ENCODE measurements at places on chromosomes 12 and 14.
A peak's percentile ranks its signal among the peaks of the same experiment; 100 is the strongest.

DNA sequence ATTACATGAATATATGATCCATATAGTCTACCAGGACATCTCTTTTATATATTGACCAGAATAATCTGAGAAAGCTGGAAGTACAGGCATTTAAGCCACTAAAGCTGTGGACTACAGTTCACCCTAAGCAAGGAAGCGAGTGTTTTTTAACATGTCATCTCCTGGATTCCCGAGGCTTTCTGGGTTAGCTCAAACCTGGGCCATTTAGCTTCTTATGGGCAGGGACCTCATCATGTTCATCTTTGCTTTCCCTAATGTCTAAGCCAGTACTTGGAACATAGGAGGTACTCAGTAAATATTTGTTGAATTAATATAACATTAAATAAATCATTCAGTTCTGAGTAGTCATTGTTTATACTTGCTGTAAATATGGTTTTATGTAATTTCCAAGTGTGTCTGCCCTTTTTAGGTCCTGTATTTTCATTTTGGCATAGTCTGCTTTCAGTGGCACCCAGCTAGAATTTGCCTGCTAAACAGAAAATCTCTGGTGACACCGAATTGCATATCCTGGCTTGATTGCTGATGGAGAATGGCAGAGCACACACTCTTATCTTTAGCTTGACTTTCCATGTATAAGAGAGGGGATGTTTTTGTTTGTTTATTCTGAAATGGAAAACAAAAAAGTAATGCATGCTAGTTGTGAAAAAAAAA, 344.5 kb downstream of the ZFP36L1 start:
- DNase-seq, result no peak

DNA sequence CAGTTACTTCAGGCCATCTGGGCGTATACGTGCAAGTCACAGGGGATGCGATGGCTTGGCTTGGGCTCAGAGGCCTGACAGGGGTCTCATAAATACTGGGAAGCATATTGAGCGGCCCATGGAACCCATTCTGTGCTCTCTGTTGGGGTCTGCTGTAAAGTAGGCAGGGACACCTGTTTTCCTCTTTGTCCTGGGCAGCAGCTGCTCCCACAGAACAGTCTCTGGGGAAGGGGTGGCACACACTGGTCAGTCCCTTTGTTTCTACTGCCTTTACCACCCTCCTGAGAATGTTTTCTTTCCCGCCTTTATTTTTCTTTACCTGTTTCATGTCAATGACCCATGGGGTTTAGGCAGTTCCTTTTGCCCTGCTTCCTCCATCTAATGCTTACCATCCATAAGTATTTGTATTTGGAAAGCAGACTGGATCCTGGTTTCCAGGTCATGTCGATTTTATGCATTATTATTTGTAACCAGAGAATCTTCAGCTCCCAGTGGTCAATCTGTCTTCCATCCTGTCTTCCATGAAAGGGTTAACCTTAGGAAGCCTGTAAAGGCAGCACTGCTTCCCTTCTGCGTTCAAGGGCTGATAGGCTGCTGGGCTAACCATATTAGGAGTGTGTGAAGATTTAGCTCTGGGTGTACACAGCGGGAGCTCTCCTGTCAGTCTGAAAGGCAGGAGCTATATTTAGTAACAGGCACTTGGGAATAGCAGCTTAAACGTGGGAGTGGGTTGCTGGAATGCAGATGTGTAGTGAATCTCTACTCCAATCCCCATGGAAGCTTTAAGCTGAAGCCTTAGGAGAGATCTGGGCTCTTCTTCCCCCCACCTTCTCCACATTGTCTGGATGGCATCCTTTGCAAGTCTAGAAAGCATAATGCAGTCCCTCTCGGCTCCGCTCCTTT, 124.0 kb downstream of the DYRK2 start:
- DNase-seq, result no peak

GRCh38 chr12:115430636-115431035, 746.7 kb upstream of the TBX3 start:
- DNase-seq, result no peak

DNA sequence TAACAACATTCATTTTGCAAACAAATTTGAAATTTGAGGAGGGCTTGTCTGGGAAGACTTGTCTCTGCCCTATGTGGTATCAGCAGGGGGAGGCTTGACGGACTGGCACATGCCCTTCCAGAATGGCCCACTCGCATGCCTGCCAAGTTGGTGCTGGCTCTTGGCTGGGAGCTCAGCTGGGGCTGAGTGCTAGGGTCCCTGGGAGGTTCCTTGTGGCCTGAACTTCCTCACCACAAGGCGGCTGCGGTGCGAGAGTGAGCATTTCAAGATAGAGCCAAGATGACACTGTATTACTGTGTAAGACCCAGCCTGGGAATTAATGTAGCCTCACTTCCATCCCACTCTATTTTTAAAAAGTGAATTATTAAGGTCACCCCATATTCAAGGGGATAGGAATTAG, 271.6 kb upstream of the PLEKHG7 start:
- DNase-seq, result peak; percentile 56

- DNase-seq, result no peak
Measured at GRCh38 chr14:76772300-76773187, 11.3 kb downstream of the VASH1 start.

GRCh38 chr12:112595410-112595809, 176.7 kb downstream of the PTPN11 start:
- no peak for DNase-seq

DNA sequence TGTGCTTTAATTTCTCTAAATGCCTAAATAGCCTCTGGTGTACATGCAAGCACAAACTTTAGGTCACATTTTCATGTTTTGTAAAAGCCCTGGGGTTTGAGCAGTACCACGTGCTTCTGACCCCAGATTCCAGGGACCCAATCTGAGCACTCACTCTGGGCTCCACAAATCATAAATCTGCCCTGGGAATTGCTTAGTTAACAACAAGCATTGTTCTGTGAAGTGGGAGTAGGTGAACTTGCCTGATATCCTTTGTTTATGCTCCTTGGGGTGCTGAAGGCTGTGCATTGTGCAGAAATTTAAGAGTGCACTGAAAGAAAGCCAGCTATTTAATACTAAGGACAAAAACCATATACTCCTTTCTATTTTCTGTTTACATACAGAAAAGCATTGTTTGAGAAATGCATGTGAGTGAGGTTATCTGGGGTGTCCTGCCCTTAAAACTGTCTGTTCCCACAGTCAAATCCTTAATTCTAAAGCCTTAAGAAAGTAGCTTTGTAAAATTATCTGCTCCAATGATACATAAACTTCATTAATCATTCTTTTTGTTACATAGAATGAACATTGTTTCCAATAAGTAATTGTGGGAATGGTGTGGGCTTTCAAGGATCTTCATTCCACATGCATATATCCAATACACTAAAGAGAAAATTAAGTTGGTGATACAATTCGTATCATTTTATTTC, 258.6 kb upstream of the NPAS3 start:
- no peak for DNase-seq

DNA sequence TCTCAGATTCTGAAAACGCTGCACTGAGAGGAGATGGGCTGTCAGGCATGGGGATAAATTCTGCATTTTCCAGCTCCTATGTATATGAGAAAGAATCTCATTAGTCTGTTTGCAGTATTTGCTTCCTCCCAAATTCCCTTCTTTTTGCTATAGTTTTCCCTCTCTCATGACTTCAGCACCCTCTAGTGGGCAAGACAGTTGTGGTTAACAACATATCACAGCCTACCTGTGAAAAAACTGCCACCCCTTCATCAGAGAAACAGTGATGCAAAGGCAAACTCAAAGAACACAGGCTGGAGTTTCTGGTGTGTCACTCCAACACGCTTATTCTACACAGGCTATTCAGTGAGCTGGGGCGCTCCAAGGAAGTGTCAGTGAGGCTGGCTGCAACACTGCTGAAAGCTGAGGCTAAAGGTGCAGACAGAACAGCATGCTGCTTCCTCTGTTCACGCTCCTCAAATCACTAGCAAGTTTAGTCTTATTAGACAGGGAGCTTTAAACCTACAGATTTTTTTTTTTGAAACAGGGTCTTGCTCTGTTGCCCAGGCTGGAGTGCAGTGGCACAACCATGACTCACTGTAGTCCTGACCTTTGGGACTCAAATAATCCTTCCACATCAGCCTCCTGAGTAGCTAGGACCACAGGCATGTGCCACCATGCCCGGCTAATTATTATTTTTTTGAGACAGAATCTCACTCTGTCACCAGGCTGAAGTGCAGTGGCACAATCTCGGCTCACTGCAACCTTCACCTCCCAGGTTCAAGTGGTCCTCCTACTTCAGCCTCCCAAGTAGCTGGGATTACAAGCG, 19.3 kb downstream of the ZC2HC1C start:
- peak; percentile 21 for DNase-seq

DNA sequence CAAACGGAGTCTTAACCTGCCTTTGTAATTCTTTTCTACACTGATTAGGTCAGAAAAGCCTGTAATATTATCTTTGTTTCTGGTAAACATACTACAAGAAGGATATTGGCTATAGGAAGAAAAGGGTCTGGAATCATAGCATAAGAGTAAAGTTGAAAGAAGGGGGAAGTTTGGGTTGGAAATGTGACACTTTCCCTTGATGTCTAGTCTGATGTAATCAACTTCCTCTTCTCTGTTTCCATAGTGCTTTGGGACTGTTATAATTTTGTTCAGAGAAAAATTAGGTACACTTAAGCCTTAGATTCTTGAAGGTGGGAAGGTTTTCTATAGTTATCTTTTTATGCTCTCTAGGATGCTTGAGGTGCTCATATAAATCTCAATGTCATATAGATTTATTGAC, 322.2 kb downstream of the AEBP2 start:
- DNase-seq, result no peak

DNA sequence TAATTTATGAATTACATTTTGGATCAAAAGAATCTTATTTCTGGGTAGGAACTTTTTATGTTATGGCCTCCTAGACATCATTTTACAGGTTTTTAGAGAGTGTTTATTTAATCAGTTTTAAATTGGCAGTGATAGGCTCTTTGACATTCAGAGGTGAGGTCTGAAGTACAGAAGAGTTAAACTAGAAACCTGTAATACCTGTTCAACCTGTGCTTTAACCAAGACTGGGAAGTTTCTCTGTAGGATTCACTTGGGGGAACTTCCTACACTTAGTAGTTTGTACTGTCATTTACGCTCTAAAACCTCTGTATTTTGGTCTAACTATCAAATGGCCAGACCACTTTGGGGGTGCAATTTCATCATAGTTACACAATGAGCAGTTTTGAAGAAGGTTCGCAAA, 35.9 kb downstream of the PLEKHA5 start:
- DNase-seq, result no peak

DNA sequence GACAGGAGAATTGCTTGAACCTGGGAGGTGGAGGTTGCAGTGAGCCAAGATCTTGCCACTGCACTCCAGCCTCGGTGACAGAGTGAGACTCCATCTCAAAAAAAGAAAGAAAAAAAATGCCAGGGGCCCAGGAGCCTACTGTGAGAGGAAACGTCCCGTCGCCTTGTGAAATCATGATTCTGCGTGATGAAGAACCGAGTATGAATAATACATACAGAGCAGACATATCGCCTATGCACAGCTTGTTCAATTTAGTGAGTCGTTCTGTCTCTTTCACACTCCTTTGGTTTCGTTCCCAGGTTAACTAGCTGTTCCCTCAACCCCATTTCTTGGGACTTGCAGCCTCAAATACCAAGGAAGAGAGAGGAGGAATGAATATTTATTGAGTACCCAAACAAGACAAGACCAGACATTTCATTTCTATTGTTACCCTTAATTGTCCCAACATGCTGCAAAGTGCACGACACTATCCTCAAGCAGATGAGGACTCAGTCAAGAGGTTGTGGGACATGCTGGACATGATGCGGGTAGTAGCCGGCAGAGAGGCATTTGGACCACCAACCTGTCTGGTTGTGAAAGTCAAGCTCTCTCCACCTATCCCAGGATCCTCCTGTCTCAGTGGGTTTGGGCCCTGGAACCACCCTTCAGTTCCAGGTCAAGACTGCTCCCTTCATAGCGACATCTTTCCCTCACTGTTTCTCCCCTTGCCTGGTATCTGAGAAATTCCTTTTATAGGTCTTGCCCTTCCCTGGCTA, 8.6 kb upstream of the CD27 start:
- DNase-seq, result no peak

- no peak for DNase-seq
Measured at GRCh38 chr12:93802293-93802692, 125.1 kb downstream of the CRADD start.

DNA sequence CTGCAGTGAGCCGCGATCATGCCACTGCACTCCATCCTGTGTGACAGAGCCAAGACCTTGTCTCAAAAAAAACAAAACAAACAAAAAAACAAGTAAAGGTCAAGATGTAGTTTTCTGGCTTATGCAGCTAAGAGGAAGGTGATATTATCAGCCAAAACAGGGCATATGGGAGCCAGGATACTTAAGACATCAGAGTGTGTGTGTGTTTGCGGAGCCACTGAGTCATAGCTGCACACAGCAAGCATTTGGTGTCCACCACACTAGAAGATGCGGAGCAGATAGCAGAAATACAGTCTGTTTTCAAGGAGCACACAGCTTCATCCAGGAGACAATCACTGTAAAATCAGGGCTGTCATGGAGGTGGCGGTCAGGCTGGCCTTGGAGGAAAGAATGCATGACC, 72.6 kb upstream of the REP15 start:
- no peak for DNase-seq

GRCh38 chr12:51686727-51687126, 95.7 kb downstream of the SCN8A start:
- no peak for DNase-seq

GRCh38 chr14:93906341-93907329, 20.5 kb upstream of the FAM181A start:
- DNase-seq, result peak; percentile 32

GRCh38 chr12:3313675-3314663, 177.0 kb upstream of the PRMT8 start:
- peak; percentile 23 for DNase-seq

DNA sequence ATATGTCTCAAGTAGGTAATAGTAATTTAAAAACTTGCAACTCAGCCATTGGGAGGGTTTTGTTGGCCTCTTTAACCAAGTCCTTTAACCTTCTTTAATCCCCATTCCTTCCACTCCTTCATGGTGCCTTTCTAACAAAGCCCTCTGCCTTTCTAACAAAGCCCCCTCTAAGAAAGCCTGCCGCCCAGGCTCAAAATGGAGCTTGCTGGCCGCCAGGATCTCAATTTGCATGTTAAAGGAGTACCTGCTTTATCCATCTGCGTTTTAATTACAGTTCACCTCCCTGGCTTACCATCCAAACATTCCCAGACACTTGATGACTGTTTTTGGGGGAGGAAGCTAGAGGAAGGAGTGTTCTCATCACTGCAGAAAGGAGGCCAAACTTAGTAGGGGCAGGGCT, 183.4 kb downstream of the PTPN11 start:
- no peak for DNase-seq

DNA sequence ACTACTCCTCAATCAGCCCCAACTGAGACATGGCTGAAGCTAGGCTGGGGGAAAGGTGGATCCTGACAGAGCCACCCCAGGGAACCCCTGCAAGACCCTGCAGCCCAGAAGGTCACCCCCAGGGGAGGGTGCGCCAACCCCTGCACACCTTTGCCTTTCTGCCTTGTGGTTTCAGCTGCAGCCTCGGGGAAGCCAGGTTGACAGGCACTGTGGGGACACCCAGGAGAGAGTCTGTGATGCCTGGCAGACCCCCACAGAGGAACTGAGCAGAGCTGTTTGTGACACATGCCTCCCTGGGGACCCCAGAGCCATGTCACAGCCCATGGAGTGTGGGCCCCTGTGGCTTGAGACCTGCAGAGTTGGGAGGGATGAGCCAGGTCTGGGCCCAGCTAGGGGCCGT, 11.8 kb upstream of the HHIPL1 start:
- DNase-seq, result no peak

GRCh38 chr12:46005151-46005797, 14.9 kb upstream of the SCAF11 start:
- no peak for DNase-seq
